ENCODE measurements at places on chromosomes 3 and 15. TPM values are rescaled to one million over a fixed set of nuclear protein-coding genes. Genes with fewer than 3 reads are reported as not detected.

DNA sequence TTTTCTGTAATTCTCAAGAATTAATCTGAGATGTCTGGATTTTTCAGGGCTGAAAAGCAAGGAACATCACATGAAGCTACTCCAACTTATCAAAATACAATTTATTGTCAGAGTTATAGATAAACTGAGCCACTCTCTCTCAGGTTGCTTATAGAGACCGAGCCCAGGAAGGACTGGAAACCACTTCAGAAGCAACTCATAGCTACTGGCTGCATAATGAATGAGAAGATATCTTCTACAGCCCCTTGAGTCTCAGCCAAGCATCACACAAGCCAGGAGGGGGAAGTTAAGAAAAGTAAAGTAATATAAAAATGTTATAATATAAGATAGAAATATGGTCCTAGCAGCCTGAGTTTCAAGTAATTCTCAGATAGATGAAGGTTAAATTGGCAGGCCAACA lies 186.0 kb downstream of the TNIK start:
- DNase-seq: no peak

DNA sequence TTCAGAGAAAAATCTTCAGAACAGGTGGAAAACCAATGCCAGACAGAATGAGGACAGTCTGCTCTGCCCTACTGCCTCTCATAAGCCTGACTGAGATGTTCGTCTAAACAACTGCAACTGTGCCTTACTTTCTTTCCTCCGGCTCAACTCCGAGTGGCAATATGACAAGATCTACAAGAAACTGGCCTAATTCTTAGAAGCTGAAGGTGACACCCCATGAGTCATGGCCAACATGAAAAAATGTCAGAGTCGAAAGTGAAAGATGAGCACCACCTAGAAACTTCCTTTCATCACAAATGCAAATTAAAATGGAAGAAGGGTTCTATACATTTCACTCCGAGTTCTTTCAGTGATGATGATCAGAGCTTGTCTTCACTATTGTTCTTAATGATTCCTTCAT lies 12.9 kb downstream of the PCYT1A start:
- DNase-seq: peak; percentile 93

DNA sequence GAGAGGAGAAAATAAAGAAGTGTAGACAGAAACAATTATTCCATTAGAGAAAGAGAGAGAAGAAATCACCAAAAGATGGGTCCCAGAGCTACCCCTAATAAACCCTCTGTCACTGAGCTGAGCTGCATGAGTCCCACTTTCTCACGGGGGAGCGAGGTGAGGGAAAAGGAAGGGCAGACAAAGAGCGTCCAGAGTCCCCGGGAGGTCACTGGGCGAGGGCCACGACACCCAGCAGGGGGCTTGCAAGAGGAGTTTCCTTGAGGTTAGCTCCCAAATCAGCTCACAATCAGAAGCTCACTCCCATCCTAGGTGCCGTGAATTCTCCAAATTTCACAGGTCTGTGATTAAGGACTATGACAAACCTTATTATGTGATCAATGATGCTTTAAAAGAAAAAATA lies 62.3 kb downstream of the XXYLT1 start:
- DNase-seq: no peak

- no peak for DNase-seq
Measured at GRCh38 chr3:196117809-196118208, 35.9 kb upstream of the TFRC start.

Gene CPNE9
- 0.17 TPM for total RNA-seq

GRCh38 chr3:50357481-50357880 lies 1.8 kb downstream of the TMEM115 start:
- no peak for DNase-seq

- DNase-seq: no peak
Measured at GRCh38 chr15:77629070-77630030, 3.4 kb downstream of the LINGO1 start.

DNA sequence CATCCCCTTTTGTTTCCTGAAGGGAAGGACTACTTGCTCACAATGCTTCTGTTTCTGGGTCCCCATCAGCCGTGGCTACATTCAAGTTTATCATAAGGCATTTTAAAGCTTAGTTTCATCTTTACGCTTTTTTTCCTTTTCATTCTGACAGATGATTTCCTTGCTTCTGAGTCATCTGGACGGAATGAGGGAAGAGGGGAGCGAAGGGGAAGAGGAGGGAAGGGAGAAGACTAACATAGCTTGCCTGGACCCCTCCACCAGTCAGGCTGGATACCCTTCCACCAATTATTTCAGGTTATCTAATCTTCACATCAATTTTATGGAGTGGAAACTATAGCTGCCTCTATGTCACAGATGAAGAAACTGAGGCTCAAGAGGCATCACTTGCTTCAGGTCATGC lies 27.6 kb downstream of the FAM3D start:
- DNase-seq: no peak

- DNase-seq: no peak
Measured at GRCh38 chr15:65091946-65092770, 15.6 kb downstream of the KBTBD13 start.

DNA sequence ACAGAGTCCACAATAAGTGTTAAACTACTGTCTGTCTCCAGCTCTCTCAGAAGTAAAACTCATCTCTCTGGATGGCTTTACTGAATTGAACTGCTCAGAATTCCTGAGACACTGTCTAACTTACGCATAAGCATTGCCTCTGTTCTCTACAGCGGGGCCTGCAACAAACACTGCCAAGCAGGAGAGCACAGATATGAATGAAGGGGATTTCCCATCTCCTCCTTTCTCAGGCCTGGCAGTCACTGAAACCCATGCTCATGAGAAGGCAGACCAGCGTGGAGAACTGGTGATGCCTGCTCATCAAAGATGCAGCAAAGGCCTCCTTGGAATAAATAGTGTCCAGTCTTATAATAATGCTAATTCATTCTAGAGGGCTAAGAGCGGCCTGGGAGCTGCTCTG lies 10.3 kb downstream of the RASGRP1 start:
- DNase-seq: peak; percentile 75

GRCh38 chr3:169574531-169574930 lies 89.0 kb downstream of the MECOM start:
- DNase-seq: no peak

Gene ARGFX
- total RNA-seq: not detected

GRCh38 chr15:31151301-31152233 lies 50.0 kb upstream of the TRPM1 start:
- DNase-seq: no peak

Gene ABCC5
- total RNA-seq: 19.7 TPM

Gene EXOSC7
- total RNA-seq: 97.9 TPM

DNA sequence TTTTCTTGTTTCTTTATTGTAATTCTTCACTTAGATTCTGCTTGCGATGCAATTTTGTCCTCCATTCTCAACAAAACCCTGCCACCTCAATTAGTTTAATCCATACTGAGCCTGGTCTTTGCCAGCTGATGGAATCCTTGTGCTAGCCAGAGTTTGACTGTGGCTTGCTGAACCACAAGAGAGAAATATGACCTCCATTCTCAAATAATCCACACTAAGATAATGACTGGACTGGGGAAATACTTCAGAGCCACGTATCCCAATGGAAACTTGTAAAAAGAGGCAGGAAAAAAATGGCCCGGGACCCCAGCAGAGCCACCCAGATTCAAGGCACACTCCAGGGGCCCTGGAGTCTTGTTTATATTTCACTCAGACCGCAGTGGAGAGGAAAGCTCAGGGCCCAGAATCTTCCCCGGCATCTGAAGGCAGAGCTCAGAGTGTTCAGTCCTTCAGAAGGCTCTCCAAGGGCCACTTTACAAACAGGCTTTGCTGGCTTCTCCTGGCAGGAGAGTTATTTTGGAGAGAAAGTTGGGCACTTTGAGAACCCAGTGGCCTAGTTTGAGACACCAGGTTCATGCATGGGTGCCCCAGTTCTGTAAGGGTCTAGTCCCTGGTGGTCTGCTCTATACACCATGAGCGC lies 62.7 kb downstream of the SSUH2 start:
- no peak for DNase-seq

GRCh38 chr3:186060222-186060621 lies 48.7 kb downstream of the ETV5 start:
- peak; percentile 70 for DNase-seq

- DNase-seq: no peak
Measured at GRCh38 chr3:127734754-127735473, 62.2 kb downstream of the ABTB1 start.

DNA sequence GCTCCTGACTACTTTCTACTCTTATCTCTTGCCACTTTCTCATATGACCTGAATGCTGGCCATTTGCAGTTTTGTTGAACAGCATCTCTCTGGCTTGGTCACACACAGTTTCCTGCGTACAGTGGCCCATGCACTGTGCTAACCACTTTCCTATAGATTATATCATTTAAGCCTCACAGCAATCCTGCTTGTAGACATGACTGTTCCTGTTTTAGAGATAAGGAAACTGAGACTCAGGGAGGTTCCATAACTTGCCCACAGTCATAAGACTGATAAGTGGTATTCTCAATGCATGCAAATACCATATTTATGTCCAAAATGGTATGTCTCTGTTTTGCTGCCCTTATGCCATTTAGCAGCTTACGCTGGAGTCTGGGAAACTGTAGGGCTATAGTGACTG lies 229.5 kb downstream of the NR1D2 start:
- DNase-seq: no peak

Gene CCDC39
- not detected for total RNA-seq

- DNase-seq: peak; percentile 76
Measured at GRCh38 chr15:51621936-51622603, 501 bp downstream of the DMXL2 start.

GRCh38 chr3:171306631-171307030 lies 153.6 kb downstream of the TNIK start:
- DNase-seq: no peak
